ENCODE measurements at places on chromosomes 2 and 18.

GRCh38 chr2:10191554-10191953 is 69.0 kb downstream of the RRM2 start:
- no peak for DNase-seq

GRCh38 chr18:32380559-32380958 is 90.1 kb downstream of the GAREM1 start:
- DNase-seq = no peak

DNA sequence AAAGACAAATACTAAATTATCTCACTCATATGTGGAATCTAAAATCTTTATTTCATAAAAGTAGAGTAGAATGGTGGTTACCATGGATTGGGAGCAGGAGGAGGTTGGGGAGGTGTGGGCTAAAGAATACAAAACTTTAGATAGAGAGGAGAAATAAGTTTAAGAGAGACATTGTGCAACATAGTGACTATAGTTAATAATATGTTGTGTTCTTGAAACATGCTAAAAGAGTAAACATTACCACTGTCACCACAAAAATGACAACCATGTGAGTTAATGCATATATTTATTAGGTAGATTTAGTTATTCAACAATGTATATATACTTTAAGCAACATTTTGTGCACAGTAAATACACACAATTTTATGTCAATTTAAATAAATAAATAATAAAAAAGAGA is 128.5 kb upstream of the COL3A1 start:
- no peak for DNase-seq

DNA sequence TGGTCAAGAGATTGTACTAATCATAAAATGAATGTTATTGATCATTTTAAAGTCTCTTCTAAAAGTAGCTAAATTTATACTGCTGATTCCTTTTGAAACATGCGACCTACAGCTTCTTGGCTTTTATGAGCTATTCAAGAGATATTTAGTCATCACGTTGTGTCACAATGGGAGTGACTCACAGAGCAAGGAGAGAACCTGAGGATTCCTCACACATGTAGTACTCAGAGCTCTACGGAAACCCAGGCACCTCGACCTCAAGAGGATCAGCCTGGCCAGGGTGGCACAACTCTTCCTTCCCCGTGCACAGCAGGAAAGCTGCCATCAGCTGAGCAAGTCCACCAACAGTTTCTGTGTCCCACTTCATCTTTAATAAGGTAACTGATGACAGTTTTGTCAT is at the start of gene DHRS9:
DHRS9 (plus strand) TSS at position 223 of the 400 bp plus-strand sequence. CDS start 12,019 bp downstream, outside the sequence.
- DNase-seq = no peak

GRCh38 chr2:84776011-84776410 is 104.9 kb downstream of the TRABD2A start:
- no peak for DNase-seq

- DNase-seq = no peak
These were observed 242.1 kb upstream of the HS6ST1 start for GRCh38 chr2:128560718-128561117.

- no peak for DNase-seq
These were observed 529.7 kb downstream of the DSC3 start for GRCh38 chr18:30512872-30513271.

DNA sequence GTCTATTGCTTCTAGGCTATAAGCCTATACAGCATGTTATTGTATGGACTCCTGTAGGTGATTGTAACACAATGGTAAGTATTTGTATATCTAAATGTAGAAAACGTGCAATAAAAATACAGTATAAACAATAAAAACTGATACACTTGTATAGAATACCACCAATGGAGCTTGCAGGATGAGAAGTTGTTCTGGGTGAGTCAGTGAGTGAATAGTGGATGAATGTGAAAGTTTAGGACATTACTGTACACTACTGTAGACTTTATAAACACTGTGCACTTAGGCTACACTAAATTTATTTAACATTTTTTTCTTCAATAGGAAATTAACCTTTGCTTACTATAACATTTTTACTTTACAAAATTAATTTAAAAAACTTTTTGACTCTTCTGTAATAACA is 679.2 kb upstream of the ZNF804A start:
- no peak for DNase-seq

DNA sequence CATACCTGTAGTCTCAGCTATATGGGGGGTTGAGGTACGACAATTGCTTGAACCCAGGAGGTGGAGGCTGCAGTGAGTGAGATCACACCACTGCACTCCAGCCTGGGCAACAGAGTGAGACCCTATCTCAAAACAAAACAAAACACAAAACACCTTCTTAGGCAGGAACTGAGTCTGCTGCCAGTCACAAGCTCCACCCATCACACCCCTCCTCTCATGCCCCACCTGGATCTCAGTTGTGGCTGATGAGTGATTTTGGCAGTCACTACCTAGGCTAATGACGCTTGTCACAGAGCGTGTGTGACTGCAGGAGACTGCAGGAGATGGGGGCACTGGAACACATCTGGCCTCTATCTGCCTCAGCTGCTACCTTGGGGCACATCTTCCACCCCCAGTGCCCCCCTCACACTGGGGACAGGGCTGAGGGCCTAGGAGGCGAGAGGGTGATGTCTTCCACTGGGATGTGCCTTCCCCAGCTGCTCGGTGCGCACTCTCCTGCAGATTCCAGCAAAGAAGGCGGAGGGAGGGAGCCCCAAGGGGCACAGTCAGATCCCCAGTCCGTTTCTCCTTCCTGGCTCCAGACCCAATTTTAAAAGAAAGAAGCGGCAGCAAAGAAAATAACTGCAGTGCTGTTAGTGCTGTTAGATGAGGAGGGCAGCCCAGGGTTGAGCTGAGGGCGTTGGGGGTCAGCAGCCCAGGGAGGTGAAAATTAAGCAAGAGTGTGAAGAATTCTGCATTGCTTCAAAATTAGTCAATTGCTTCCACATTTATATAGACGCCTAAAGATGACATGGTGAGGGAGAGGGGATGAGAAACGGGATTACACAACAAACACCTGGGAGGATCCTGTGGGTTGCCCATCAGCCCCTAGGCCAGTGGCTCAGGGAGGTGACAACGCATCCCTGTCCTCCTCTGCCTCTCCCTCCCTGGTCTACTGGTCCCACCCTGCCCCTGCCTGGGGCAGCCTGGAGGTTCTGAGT is 143.6 kb upstream of the HAAO start:
- no peak for DNase-seq

DNA sequence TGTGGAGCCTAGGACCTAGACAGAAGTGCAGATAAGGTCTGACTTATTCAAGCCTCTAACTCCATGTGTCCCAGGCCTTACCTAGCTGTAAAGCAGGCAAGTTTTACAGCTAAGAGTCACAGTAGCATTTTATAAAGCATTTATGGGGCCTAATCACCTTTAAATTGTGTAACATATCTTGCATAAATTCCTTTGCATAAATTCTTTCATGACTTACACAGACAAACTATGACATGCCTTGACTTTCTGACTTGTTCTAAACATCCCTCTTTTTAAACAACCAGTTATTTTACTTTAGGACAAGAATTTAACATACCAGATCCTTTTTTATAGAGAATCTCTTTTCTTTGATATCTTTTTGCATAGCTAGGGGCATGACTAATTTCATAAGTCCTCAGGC is 1257.8 kb upstream of the NRXN1 start:
- no peak for DNase-seq

DNA sequence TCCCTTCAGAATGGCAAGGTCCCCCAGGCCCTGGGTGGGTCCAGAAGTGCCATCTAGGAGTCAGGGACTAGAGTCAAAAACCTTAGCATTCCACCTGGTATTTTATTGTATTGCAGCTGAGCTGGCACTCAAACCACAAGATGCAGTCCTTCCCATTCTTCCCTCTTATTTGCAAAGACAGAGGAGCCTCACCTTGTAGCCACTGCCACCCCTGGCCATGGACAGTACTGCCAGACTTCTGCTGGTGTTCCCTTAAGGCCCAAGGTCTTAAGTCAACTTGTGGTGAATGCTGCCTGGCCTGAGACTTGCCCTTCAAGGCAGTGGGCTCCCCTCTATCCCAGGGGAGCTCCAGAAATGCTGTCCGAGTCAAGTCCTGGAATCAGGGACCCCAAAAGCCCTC is 6.9 kb downstream of the UGT1A10 start:
- DNase-seq = peak; percentile 16

DNA sequence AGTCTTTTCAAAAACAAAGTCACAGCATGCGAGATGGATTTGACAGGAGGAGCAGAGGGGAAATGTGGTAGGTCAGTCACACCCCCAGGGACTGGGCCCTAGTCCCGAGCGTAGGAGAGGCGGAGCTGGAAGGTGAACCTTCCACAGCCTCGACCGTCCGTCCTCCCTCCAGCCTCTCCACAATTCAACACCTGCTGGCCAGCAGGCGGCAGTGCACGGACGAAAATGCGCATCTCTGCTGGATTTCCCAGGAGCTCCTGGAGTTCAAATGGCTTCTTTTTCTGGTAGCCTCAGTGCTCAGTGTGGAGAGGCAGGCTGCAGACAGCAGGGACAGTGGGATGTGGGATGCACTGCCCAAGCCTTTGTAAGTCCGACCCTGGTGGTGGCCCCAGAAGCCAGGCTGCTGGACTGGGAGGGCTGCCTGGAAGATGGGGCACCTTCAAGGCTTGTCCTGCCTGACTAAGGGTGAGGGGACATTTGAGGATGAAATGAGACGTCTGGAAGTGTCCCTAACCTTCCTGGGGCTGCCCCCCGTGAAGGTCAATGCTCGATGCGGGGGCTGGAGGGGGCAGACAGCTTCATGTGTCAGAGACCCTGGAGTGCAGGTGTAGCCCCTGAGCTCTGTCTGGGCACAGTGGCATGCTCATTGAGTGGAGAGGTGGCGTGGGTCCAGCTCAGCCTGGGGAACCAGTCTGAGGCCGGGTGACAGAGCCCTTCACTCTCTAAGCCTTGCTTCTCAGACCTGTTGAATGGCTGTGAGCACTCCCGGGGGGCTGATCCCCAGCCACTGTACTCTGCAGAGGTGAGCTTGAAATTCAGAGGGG is 189.5 kb downstream of the TFCP2L1 start:
- no peak for DNase-seq

DNA sequence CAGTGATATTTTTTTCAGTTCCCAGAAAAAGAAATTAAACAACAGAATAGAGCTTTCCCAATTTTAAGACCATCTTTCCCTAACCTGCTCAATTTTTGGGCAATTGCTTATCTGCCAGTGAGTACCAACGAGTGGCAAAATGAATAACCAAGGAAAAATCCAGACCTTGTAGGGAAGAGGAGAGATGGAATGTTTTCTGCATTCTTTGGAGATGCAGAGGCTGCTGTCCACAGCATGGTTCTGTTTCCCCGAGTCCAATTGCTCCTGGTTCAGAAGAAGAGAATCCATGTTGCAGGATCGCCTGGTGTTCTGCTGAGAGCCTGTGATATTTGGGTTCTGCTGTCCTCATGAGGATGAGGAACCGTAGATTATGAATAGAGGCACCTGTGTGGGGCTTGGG is 68.2 kb upstream of the MGAT5 start:
- DNase-seq = no peak

DNA sequence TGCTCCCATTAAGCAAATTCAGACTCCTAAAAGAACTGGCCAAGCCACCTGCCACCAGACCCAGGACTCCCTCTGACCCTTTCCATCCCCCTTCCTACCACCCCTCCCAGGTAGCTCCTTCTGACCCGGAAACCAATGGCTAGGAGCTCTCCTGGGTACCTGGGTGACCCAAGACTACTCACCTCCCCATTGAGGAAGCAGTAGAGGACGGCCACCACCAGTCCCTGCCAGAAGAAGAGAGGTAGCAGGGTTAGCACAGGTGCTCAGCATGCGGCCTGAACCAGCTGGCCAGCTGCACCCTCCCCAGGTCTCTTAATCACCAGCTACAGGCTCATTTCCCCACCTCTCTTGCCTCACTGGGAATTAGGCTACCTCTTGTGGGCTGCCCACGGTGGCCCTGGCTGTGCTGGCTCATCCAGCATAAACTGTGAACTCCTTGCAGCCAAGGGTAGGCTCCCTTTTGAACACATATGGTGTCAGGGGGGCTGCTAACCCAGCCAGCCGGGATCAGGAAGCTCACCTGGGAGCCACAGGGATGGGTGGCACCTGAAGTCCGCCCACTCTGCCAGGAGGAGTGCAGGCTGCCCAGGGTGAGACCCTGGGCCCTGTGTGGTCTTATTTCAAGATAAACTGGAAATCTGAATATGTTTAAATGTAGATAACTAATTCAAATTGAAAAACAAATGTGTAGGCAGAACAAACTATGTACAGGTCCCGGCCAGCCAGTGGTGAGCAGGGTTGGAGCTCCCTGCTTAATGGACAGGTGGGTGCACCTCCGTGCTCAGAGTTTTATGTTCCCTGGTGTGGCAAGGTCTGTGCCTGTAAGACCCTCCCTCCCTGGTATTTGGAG is 9.9 kb downstream of the TMEM37 start:
- DNase-seq = no peak

DNA sequence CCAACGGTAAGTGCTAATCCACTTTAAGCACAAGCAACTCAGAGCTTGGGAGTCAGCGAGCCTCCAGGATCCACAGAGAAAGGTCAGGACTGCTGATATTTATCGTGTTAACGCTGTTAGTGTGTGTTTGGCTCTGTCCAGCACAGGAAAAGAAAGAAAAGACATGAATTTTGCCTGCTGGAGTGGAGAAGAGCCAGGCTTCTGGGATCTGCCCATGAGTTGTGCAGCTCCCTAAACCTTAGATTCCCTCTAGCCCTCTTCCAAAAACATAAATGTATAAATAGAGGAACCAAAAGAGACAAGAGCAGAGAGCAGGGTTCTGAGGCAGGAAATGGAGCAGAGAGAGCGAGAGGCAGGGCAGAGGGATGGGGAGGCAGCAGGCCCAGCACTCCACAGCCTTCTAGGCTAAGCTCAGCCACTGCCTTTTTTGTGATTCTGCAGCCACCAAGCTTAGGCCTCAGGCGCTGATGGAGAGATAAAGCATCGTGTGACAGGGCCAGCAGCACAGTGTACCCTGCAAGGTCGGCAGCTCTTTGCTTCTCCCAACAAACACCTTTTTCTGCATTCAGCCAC is 14.5 kb upstream of the MAT2A start:
- no peak for DNase-seq

- no peak for DNase-seq
These were observed 355.9 kb downstream of the TXNL1 start for GRCh38 chr18:56282234-56283104.

- no peak for DNase-seq
These were observed 19.3 kb downstream of the CCT7 start for GRCh38 chr2:73253400-73253799.

DNA sequence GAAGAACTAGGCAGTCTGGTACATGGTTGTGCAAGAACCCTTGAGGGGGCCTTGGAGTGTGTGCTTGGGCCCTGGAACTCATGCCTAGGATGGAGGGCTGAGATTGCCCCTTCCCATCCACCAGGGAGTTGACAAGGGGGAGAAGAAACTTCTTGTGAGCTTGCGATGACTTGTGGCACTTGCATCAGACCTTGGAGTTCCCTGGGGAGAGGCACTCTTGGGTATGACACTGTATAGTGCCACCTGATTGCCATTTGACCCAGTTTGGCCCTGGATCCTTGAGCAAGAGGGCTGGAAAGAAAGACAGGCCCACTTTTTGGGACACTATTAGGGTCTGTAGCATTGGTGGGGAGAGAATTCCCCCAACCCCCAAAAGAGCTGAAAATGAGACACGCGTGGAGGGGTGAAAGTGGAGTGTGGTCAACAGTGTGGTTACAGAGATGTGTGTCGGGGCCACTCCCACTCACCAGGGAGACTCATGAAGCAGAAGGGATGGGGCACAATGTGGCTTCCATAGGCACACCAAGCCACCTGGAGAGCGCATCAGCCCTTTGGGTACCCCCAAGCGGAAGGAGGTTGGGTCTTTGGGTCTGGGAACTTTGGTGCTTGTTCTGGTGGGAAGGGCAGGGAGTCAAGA is 101.3 kb downstream of the MSH2 start:
- no peak for DNase-seq
